ENCODE measurements at places on chromosomes 3 and 15.

DNA sequence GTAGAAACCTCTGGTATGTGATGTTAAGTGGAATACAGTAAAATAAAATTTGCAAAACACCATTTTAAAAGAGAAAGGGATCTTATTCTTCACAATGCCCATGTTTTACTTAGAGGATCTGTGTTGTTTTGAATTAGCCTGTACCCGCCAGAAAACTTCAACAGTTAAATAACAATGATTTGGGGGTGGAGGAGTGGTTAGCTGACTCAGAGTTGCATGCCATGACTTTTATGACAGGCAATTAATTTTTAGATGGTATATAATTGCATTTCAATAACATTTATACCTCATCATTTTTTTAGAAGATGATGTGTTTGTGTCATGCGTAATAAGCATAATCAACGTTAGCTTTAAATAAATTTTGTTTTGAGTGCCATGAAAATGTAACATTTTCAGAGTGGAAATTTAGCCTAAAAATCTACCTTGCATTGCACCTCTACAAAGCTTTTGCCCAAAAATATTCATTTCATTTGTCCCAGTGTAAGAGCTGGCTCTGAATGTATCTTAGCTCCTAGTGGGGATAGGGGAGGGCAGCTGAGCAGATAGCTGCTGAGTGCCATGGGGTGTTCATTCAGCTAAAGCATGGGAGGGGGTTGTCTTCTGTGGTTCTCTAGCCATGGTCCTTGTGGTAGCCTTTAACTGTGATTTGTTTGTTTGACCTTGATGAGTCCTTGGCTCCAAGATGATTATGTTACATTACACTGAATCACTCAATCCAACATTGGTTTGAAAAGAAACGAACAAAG, 379.8 kb downstream of the LPP start:
- DNase-seq: no peak

- DNase-seq: no peak
These were observed 54.5 kb downstream of the RGMA start for GRCh38 chr15:93034512-93034911.

- no peak for DNase-seq
These were observed 17.0 kb downstream of the TOPBP1 start for GRCh38 chr3:133644768-133645167.

GRCh38 chr3:122011396-122011795, 10.7 kb downstream of the ILDR1 start:
- no peak for DNase-seq

DNA sequence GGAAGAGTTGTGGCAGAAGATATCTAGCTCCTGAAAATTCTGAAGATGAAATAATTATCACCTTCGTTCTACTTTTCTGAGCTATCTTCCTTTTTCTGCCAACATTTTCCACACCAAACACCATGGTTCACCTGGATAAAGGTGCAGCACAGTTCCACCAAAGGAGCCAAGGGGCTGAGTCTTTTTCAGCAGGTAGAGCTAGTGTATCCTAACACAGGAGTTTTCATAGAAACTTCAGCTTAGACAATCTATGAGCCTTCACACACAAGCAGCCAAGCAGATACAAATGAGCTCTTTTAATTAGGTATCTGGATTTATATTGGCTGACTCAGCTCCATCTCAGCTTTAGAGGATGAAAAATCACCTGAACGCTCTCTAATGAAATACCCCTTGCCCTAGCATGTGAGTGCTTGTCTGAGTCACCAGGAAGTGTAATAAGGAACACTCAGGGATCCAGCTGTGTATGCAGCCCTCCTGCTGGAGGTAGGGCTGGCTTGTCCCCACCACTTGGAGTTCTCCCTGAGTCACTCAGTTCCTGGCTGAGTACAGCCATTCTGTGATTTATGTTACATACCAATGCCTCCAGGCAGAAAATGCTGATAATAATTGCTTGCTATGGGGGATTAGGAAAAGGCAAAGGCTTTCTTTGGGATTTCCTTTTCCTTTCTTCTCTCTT, 385.7 kb downstream of the LSAMP start:
- no peak for DNase-seq

GRCh38 chr3:122987736-122988319, 39.7 kb downstream of the SEMA5B start:
- no peak for DNase-seq

GRCh38 chr3:37937156-37937555, 53.4 kb upstream of the VILL start:
- no peak for DNase-seq
